ENCODE measurements at places on chromosomes 1 and 21.

- no peak for DNase-seq
These were observed 7.2 kb downstream of the ABCA4 start for GRCh38 chr1:94113589-94114226.

- DNase-seq: no peak
These were observed 29.6 kb downstream of the CLIC6 start for GRCh38 chr21:34698270-34699015.

DNA sequence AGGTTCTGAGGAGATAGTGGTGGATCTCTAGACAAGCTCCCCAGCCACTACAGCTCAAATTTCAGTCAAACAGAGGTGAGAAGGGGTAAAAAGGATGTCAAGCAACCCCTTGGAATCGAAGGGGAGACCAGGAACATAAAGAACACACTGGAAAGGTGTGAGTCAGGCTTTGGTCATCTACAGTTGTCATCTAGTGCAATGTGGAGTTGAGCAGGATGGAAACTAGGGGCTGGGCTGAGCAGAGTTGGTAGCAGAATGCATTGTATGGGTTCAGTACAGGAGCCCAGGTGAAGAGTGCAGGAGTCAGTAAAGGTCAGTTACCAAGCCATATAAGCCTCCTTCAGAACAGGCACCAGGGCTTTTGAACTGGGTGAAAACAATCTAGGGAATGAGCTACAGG lies 52.7 kb upstream of the VAV3 start:
- DNase-seq: no peak

GRCh38 chr1:23916209-23917131 lies 3.3 kb upstream of the CNR2 start:
- peak; percentile 34 for DNase-seq

DNA sequence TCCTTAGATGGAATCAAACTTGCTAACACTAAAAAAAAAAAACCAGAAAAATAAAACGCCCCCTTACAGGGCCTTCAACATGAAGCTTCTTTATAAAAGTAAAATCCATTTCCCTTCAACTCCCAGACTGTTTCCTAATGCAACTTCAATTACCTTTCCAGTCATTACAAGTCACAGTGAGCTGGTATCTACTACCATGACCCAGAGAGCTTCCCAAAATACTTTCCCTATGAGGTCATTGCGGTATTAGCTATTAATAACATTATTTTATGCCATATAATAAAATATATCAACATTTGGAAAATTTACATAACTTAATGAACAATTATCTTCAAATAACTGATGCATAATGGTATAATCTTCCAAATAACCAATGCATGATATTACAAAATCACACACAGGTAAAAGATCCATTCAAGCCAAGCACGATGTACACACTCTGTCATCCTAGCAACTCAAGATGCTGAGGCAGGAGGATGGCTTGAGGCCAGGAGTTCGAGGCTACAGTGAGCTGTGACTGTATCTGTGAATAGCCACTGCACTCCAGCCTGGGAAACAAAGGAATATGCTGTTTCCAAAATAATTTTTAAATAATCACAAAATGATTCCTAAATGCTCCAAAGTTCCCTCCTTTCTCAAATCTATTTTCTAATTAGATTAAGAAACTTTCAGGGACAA lies 24.1 kb downstream of the EIF4G3 start:
- no peak for DNase-seq

DNA sequence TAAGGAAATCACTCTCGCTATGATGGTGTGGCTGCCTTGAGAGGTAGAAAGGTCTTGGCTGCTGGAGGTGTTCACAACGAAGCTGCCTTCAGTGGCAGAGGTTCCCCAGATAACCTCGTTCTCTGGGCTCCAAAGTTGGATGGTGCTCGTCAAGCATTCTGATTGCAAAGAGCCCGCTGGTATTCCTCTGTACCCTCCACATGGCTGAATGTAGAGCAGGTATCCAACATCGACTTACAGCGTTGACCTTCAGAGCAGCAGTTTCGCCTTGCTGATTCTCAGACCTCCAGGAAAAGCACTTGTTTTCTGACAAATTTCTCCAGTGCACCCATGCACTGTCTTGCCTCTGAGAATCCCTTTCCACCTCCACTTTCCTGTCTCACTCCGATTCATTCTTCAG lies 4.3 kb upstream of the IL22RA1 start:
- DNase-seq: no peak

GRCh38 chr1:10860682-10861081 lies 64.2 kb upstream of the CASZ1 start:
- DNase-seq: no peak

GRCh38 chr1:224168859-224169380 lies 14.1 kb upstream of the DEGS1 start:
- DNase-seq: no peak

DNA sequence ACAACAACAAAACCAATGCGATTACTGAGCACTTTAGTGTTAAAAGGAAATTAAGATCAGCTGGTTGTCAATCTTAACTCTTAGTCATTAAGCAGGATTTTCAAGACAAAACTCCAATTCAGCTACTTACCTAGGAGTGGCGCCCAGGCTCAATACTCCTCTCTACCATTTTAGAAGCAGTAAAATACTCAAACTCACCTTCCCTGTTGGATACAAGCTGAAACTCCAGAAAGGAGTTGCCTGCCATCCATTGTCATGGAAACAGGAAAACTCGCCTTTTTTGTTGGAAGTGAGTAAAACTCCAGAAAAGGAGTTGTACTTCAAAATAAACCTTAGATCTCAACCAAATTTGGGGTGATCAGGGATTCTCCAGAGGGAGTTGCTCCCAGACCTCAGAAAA lies 127.0 kb upstream of the F3 start:
- no peak for DNase-seq

DNA sequence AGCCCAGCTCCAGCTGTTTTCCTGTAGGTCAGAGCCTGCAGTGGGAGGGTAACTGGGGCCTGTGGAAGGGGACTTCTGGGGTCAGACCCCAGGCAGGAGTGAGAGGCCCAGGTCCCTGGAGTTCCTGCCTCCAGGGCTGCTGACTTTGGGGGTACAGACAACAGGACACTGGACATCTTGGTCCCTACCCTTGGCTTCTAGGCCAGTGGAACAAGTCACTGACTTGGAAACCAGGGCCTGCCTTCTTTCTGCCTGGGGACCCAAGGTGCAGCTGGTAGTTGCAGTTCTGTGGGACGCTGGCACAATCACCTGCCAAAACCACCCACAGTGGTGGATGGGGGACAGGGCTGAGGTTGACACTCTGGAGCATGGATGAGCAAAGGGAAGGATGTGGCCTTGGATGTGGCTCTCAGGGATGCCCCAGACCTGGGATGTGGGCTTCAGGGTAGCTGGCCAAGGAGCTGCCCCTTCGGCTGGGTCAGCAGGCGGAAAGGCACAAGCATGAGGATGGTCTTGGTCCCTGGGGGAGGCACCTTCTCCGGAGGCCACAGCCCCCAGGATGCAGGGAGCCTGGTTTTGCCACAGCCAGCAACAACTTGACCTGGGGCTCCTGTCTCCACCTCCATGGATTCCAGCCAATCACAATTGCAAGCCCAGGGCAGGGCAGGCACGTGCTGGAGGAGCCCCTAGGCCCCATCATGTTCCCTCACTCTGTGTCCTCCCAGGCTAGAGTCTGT lies 5.8 kb downstream of the JMJD4 start:
- no peak for DNase-seq

DNA sequence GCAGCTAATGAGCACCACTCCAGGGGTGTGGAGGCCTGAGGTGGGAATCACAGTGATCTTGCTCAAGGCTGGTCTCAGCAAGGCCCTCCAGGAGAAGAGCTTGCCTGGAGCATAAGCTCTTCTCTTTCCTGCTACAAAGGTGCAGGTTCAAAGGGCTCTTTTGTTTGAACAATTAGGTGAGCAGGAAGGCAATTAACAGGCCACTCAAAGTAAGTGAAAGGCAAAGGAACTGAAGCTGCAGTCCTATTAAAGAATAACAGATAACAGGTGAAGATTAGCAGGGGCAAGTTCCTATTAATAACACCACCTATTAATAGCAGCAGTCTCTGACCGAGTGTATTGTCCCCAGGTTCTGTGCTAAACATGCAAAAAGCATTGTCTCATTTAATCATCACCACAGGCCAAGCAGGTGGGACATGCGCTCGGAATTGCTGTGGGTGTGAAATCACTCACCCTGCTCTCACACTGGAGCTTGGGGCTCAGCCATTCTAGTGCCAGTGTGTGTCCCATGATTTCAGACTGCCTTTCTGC lies 113.8 kb downstream of the RHOU start:
- DNase-seq: no peak

DNA sequence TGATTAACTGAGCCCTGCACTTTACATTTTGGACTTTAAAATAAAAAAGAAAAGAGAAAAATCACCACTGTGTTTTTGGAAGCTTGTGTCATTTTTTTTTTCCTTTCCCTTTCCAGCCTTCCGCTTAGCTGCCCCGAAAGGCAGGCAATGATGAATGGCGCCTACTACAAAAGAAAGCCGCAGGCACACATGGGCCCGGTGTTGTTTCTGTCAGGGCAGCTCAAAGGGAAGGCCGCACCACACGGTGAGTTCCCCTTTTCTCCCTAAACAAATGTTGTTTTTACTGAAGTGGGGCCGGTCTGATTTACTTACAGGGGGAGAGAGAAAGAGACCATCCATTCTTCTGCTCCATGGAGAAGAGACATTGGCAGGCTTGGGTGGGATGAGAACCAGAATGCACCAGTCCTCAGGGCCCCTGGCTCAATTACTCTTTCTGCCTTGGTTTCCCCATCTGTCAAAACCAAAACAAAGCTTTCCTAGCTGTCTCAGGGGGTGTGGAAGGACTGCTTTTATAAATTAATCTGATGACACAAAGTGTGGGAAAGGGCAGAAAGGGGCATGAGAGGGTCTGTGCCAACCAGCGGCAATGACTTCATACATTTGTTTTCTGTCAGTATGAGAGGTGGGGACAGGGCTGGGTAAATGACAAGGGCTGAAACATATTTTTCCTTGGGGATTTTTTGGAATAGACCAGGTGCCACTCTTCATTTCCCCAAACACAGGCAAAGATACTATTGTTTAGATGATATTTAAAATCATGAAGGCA lies 91.4 kb upstream of the PLXNA2 start:
- DNase-seq: no peak

DNA sequence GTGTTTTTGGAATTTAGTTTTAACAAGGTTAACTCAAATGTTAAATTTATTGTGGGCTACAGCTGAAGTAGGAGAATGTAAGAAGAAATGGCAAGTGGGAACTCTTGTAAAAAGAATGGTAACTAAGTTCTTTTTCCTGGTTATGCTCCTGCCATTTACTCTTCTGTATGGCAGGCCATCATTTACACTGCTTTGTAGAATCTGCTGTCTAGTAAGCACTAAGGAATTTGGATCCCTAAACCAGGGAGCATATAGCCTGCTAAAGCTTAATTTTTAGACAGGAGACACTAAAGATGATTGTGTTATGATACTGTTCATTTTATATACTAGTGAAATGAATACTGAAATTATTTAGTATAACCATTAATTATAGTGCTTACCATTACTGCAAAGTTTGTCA lies 85.3 kb downstream of the CAMTA1 start:
- no peak for DNase-seq

- DNase-seq: no peak
These were observed 414.3 kb downstream of the AMY1C start for GRCh38 chr1:104163912-104164476.

DNA sequence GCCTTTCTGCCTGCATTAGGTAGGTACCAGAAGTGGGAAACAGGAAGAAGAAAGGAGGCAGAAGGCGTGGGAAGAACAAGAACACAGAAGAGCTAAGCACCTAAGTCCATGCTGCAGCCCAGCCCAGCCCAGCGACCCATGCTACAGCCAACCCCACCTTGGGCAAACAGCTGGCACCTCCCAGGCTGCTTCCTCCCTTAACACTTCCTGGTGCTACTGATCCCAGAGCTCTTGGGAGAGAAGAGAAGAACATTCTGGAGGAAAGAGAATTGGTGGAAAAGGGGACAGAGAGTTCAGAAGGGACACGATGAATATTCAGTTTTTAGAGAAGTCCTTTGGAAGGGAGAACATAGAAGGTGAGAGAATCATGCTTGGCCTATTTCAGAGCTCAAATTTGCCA lies 28.5 kb downstream of the PLEKHA6 start:
- DNase-seq: no peak

DNA sequence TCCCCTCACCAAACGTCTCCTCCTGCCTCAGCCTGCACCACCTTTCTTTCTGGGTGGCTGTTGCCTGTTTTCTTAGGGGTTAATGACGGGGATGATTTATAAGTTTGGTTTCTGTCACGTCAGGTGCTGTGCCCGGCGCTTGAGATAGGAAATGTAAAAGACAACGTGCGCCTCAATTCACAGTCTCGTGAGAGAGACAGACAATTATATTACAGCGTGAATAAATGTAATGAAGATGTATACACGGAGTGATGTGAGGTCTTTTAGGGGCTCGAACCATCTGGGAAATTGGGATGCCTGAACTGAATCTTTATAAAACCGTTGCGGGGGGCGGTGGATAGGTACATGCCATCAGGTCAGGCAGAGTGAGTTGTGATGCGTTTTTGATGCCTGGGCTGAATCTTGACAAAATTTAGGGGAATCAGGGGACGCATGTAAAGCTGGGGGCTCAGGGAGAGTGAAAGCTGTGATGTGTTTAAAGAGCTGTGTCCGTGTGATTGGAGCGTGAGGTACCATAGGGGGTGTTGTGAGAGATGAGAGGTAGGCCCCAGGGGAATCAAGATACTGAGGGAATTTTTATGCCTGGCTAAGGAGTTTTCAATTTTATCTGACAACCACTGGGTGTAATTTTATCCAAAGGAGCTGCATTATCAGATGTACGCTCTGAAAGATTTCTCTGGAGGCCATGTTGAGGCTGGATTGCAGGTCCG lies 831 bp downstream of the TIPRL start:
- DNase-seq: no peak

DNA sequence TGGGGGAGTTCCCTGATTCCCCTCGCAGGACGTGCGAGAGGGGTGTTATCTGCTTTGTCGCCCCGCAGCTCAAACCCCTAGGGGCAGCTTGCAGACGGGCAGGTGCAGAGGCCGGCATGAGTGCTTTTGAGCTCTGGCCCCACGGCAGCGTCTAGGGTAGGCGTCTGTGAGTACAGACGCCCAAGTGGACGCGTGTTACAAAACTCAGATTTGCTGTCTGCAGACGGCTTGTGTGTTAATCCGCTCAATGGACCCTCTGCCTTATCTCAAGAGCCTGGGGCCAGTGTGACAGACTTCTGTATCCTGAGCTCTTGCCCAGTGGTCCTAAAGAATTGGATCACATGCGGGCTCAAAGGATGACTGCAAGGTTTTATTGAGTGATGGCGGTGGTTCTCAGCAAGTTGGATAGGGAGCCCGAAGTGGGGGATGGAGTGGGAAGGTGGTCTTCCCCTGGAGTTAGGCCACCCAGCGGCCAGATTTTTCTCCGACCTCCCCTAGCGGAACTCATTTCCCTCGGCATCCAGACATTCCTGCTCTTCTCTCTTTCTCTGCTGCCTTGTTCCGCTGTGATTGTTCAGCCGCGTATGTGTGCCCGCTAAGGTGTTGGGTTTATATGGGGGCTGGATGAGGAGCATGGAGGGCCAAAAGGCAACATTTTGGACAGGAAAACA lies 9.4 kb downstream of the CFHR4 start:
- DNase-seq: no peak

DNA sequence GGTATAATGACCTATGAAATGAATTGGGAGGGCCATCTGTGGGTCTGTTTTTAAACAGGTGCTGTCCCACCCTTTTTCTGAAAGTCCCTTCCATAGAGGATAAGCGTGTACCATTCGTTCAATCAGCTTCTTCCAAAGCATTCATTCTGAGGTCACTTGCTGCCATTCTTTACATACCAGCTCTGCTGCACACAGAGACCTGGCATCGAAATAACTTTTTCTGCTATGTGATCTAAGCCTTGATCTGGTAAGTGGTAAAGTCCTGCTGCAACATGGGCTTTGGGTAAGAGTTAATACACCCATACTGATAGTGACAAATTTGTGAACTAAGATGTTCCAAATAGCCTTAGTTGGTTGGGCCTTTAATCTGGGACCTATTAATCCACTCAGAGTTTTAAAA lies 38.9 kb downstream of the DR1 start:
- no peak for DNase-seq

Data from stimulated activated CD4-positive, alpha-beta T cell treated with anti-CD3 and anti-CD28 coated beads, Interleukin-2, amount 100 ng/mL, for 48 hours (primary cell).